Brain pericyte (primary cell): ENCODE measurements at places on chromosomes 7 and 10.

DNA sequence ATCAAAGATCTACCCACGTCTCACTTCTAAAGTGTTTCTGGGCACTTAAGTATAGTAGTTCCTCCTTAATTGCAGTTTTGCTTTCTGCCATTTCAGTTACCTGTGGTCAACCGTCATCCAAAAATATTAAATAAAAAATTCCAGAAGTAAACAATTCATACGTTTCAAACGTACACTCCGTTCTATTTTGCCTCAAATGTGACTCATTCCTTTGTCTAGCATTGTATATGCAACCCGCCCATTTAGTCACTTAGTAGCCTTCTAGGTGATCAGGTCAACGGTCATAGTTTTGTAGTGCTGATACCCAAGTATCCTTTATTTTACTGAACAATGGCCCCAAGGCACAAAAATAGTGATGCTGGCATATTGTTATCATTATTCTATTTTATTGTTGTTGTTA is 33.8 kb downstream of the HGF start:
- no peak for DNase-seq

- no peak for DNase-seq
Observed at GRCh38 chr10:131140606-131141005, 170.9 kb downstream of the TCERG1L start.

GRCh38 chr10:79435271-79436065 is 10.0 kb downstream of the ZCCHC24 start:
- DNase-seq: no peak

GRCh38 chr10:113278664-113279063 is 274.2 kb upstream of the HABP2 start:
- DNase-seq: no peak

DNA sequence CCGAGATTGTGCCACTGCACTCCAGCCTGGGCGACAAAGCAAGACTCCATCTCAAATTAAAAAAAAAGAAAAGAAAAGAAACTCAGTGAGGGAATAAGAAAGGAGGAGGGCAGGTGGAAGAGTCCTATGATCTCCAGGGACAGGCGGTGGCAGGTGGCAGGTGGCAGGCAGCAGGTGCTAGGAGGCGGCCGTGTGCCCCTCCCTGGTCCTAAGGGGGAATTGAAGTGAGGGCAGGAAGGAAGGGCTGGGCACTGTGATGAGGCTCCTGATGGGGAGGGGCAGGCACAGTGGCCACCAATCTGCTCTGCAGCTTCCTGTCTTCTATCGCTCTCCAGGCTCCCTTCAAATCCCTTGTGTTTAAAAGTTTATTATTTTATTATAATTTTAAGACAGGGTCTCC is 41.2 kb upstream of the UBE3C start:
- no peak for DNase-seq

DNA sequence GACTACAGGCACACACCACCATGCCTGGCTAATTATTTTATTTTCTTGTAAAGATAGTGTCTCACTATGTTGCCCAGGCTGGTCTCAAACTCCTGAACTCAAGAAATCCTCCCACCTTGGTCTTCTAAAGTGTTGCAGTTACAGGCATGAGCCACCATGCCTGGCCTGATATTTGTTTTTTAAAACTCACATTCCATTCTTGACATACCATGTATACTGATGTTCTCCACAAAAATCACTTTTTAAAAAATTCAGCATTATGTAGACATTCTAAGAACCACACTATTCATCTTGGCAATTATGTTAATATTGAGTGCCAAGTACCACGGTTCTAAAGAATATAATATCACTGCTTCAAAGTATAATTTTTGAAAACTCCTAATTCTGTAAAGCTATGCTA is 43.5 kb downstream of the IDE start:
- no peak for DNase-seq

DNA sequence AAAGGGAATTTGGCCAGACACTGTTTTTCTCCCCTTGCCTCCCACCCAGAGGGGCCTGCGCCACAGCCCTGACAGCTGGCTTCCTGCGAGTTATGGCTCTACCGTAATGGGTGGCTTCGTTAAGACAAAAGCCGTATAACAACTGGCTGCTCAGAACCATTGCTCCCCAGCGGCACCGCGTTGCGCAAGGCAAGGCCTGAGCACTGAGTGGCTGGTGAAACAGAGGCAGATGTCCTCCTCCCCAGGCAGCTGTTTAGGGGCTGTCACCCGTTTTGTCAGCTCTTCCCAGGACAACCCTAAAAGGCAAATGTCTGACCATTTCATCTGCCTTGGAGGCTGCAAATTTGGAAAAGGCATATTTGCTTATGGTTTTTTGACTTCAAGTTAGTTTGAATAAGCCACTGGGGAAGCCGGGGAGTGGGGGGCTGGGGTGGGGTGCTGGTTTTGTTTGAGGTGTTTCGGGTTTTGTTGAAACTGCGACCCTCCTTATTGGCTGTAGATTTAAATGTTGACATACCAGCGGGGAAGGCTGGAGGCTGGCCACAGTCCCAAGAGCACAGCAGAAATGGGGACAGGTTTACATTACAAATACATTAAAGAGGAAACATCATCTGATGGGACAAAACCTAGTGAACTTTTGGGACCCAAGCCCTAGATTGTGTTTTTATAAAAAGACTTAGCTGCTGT is 681 bp upstream of the SPOCK2 start:
- DNase-seq: no peak
